ENCODE measurements at places on chromosomes 2 and 18. TPM values are rescaled to one million over a fixed set of nuclear protein-coding genes. Genes with fewer than 3 reads are reported as not detected.

The FAM124B gene
- total RNA-seq: not detected

The LIMS4 gene
- total RNA-seq: 1.3 TPM

The UNC80 gene
- total RNA-seq: 0.27 TPM

The POTEC gene
- total RNA-seq: not detected

The TIGD1 gene
- 6.7 TPM for total RNA-seq

The ZNF385B gene
- 0.27 TPM for total RNA-seq

The KCNG2 gene
- 0.16 TPM for total RNA-seq

The PAX8 gene
- 0.48 TPM for total RNA-seq

The PSMD1 gene
- 151 TPM for total RNA-seq

The RFTN2 gene
- 8.1 TPM for total RNA-seq

The ASIC4 gene
- total RNA-seq: 0.70 TPM

The SOX11 gene
- 19.2 TPM for total RNA-seq

DNA sequence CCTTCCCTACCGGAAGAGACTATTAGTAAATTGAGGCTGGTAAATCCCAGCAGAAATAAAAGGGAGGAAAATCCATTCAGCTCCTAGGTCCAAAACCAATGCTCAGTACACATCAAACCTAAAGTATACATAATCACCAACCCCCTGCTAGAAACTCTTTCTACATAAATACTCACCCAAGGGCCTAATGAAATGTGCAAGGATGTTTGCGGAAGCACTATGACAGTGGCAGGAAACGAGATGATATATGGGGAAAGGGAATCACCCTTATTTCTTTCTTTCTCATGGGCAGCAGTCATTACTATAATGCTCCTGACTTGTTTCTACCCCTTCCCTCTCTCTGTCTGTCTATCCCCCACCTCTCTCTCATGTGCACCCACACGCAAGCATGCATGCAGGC lies 1.3 kb upstream of the SCTR start:
- H3K27me3 ChIP-seq: peaks cover 35% of the 10 kb centered on the region
- H3K4me1 ChIP-seq: no peaks in the 10 kb centered on the region
- no peak overlapping the region for H3K27ac ChIP-seq
- no peaks in the 10 kb centered on the region for H3K36me3 ChIP-seq
- DNase-seq: no peak

GRCh38 chr2:83842421-83842820 lies 616.7 kb downstream of the SUCLG1 start:
- no peak overlapping the region for H3K27ac ChIP-seq
- DNase-seq: no peak
- no peak overlapping the region for H3K4me3 ChIP-seq
- H3K27me3 ChIP-seq: no peaks in the 10 kb centered on the region

- H3K36me3 ChIP-seq: no peaks in the 10 kb centered on the region
- peaks cover 25% of the 10 kb centered on the region for H3K4me1 ChIP-seq
- no peak overlapping the region for H3K27ac ChIP-seq
- no peaks in the 10 kb centered on the region for H3K27me3 ChIP-seq
- H3K4me3 ChIP-seq: no peak overlapping the region
Observed at GRCh38 chr2:64794426-64794995, 140.8 kb upstream of the SERTAD2 start.

DNA sequence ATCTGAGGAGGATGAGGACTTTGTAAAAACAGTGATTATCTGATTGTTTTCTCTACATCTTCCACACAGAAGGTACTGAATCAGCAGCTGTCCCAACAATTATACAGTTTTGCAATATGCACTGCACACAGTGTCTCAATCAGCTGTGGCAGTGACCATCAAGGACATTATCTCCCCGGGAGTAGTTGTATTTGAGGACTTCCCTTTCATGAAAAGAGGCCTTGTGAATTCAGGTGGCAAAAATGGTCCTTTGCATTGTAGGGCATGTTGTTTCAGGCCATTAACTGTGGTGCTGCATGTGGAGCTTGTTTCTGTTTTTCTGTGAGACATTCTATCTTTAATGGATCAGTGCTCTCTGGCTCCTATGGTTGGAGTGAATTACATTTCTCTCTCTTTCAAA lies 779.4 kb upstream of the FSHR start:
- H3K36me3 ChIP-seq: no peaks in the 10 kb centered on the region
- H3K4me1 ChIP-seq: no peaks in the 10 kb centered on the region
- no peaks in the 10 kb centered on the region for H3K27me3 ChIP-seq
- no peak for DNase-seq

DNA sequence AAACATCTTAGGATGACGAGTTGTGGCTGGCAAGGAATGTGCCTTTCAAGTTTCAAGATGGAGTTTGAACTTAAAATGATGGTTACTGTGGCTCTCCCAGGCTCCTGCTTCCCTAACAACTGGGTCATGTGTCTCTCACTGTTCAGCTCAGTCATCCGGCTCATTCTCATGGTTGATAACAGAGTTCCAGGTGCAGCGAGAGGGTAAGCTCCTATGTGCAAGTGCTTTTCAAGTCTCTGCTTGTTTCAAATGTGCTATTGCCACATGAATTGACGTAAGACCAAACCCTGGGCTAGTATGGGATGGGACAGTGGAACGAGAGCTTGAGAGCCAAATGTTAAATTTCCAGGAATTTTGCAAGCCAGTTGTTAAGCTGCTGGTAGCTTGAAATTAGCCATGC lies 19.5 kb upstream of the PUM2 start:
- no peak for DNase-seq
- peaks cover 4% of the 10 kb centered on the region for H3K4me1 ChIP-seq
- H3K27ac ChIP-seq: no peak overlapping the region
- no peak overlapping the region for H3K4me3 ChIP-seq

GRCh38 chr2:165787334-165787733 lies 6.7 kb downstream of the GALNT3 start:
- H3K4me3 ChIP-seq: no peak overlapping the region
- H3K27ac ChIP-seq: no peak overlapping the region
- peak; percentile 12 for DNase-seq
- H3K36me3 ChIP-seq: no peaks in the 10 kb centered on the region

GRCh38 chr18:48993586-48993985 lies 42.8 kb upstream of the SMAD7 start:
- peak overlapping the region; percentile 73 for H3K27ac ChIP-seq
- H3K4me1 ChIP-seq: peaks cover 70% of the 10 kb centered on the region

GRCh38 chr2:147782141-147782930 lies 62.5 kb upstream of the ACVR2A start:
- DNase-seq: peak; percentile 90
- no peaks in the 10 kb centered on the region for H3K27me3 ChIP-seq
- no peaks in the 10 kb centered on the region for H3K4me1 ChIP-seq
- no peak overlapping the region for H3K4me3 ChIP-seq

GRCh38 chr18:59846814-59847490 lies 52.8 kb upstream of the PMAIP1 start:
- H3K4me1 ChIP-seq: no peaks in the 10 kb centered on the region
- no peak overlapping the region for H3K4me3 ChIP-seq
- H3K27me3 ChIP-seq: no peaks in the 10 kb centered on the region
- no peak overlapping the region for H3K27ac ChIP-seq
- no peaks in the 10 kb centered on the region for H3K36me3 ChIP-seq

DNA sequence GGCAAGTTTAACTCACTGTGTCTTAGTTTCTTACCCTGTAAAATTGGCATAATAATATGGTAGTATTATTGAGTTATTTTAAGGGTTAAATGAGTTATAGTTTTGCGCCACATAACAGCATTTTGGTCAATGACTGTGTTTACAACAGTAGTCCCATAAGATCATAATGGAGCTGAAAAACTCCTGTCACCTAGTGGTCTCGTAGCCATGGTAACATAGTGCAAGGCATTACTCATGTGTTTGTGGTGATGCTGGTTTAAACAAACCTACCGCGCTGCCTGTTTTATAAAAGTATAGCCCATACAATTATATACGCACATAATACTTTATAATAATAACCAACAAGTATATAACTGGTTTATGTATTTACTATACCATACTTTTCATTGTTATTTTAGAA lies 15.8 kb downstream of the UNC80 start:
- no peaks in the 10 kb centered on the region for H3K36me3 ChIP-seq
- no peaks in the 10 kb centered on the region for H3K27me3 ChIP-seq
- H3K4me1 ChIP-seq: no peaks in the 10 kb centered on the region
- H3K27ac ChIP-seq: no peak overlapping the region

DNA sequence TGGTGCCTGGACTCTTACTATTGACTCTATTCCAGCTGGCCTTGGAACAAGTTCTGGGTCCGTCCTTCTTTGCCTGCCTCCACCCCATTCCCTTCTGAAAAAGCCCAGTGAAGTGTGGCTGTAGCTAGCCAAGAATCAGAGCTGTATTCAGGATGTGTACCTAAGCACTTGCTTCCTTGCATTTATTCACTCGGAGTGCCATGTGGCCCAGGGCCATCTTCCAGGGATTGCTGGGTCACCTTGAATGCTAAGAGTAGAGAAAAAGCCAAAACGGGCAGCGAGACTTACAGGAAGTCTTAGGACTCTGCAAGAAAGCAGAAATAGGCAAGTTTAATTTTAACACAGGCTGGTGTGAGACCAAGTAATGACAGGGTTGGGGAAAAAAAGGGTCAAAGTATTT lies 4.1 kb downstream of the ITGA6 start:
- no peak overlapping the region for H3K4me3 ChIP-seq
- H3K36me3 ChIP-seq: no peaks in the 10 kb centered on the region
- H3K27ac ChIP-seq: no peak overlapping the region
- no peak for DNase-seq
- peaks cover 2% of the 10 kb centered on the region for H3K27me3 ChIP-seq

- no peak overlapping the region for H3K4me3 ChIP-seq
- DNase-seq: no peak
- H3K27ac ChIP-seq: no peak overlapping the region
- no peaks in the 10 kb centered on the region for H3K4me1 ChIP-seq
- no peaks in the 10 kb centered on the region for H3K27me3 ChIP-seq
Observed at GRCh38 chr2:86202702-86203101, 3.4 kb downstream of the MRPL35 start.

DNA sequence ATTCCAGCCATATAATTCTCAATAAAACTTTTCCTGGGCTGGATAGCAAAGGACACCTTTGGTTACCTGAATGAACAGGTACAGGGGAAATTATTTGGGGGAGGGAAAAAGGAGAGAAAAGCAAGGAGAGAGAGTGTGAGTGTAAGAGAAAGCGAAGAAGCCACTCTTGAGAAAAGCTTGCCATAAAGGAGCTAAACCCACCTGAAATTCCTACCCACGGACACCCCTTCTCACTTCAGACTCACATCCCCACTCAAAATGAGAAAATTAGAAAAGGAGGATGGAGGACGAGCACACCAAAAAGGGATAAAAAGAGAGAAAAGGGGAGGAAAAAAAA lies 354 bp downstream of the ZEB2 start:
- no peak for DNase-seq
- H3K36me3 ChIP-seq: no peaks in the 10 kb centered on the region
- H3K27me3 ChIP-seq: peaks cover 16% of the 10 kb centered on the region
- peak overlapping the region; percentile 70 for H3K4me3 ChIP-seq
- H3K27ac ChIP-seq: peak overlapping the region; percentile 31

DNA sequence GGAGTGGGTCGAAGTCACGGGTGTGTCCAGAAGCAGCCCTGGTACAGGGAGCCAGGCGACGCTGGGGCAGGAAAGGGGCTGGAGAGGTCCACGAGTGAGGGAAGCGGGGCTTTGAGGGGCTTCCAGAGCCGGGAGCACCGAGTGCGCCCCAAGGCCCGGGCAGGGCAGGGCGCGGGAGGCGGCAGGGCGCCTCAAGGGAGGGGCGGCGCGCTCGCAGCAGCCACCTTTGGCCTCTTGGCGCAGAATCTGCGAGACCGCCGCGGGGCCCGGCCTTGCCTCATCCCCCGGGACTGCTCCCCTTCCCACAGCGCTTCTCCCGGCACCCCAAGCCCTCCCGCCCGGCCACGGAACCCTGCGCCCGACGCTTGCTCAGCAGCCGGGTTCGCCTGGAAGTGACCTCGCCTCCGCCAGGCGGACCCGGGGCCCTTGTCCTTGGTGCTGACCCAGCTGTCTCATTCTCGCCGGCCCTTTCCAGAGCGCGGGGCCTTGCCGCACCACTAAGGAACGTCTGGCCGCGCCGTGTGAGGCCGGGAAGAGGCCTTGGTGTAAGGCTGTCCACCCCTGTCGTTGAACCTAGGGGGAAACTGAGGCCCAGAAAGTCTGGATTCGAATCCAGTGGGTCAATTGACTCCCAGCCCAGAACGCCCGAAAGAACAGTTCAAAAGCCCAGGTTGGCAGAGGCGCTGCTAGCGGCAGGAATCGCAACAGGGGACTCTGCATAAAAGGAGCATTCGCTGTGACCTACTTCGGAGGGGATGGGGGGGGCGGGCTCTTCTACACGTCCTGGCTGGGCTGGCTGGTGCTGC lies 584 bp upstream of the DNER start:
- no peak overlapping the region for H3K27ac ChIP-seq
- DNase-seq: peak; percentile 57
- H3K4me3 ChIP-seq: peak overlapping the region; percentile 59
- peaks cover 13% of the 10 kb centered on the region for H3K4me1 ChIP-seq

DNA sequence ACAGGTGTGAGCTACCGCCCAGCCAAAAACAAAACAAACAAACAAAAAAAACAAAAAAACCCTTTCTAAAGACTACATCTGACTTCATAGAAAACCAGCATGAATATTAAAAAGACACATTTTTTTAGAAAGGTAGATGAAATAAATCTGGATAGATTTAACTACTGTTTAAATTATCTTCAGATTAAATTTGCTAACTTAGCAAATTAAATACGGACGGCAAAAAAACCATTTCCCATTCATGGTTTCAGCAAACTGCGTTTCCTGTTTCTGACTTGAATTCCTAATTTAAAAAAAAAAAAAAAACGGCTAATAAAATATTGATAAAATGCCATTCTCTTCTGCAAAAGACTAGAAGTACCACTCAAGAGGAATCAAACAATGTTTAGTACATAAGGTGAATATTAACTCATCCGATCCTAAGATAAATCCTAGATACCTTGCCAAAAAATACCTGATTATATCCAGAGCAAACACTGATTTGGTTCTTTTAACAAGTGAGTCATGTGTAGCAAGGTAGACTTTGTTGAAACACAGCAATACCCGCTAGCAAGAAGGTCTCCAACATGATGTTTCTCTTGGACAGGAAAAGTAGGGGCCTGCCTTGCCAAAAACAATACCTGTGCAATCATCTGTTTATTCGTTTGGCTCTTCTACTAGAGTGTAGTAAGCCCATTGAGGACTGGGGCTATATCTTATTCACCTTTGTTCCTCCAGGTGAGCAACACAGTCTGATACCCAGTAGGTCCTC lies 96.2 kb downstream of the BARD1 start:
- H3K27me3 ChIP-seq: no peaks in the 10 kb centered on the region
- no peak for DNase-seq
- H3K4me1 ChIP-seq: no peaks in the 10 kb centered on the region

GRCh38 chr2:38971377-38971776 lies 81.7 kb downstream of the ARHGEF33 start:
- no peak for DNase-seq
- no peak overlapping the region for H3K27ac ChIP-seq

DNA sequence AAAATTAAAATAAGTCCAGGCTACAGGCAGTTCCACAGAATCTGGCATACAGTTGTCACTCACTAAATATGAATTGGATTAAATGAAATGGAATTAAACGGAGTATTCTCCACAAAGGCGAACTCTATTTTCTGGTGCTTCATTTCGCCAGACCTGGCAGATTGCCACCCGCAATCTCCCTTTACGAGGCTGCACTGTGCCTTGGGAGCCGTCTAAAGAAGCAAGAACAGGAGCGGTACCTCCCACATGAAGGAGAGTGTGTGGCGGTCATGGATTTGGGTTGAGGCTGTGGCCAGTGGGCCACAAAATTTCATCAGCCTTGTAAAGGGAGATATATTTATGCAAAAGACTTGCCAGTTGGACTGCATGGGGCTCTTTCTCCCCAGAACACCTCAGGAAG lies 151.0 kb downstream of the OSR1 start:
- DNase-seq: no peak
- no peaks in the 10 kb centered on the region for H3K4me1 ChIP-seq
- no peaks in the 10 kb centered on the region for H3K27me3 ChIP-seq
- no peak overlapping the region for H3K4me3 ChIP-seq

Measured in astrocyte (in vitro differentiated cells and primary cell).